ENCODE measurements at places on chromosomes 2 and 18. TPM values are rescaled to one million over a fixed set of nuclear protein-coding genes. Genes with fewer than 3 reads are reported as not detected.

DNA sequence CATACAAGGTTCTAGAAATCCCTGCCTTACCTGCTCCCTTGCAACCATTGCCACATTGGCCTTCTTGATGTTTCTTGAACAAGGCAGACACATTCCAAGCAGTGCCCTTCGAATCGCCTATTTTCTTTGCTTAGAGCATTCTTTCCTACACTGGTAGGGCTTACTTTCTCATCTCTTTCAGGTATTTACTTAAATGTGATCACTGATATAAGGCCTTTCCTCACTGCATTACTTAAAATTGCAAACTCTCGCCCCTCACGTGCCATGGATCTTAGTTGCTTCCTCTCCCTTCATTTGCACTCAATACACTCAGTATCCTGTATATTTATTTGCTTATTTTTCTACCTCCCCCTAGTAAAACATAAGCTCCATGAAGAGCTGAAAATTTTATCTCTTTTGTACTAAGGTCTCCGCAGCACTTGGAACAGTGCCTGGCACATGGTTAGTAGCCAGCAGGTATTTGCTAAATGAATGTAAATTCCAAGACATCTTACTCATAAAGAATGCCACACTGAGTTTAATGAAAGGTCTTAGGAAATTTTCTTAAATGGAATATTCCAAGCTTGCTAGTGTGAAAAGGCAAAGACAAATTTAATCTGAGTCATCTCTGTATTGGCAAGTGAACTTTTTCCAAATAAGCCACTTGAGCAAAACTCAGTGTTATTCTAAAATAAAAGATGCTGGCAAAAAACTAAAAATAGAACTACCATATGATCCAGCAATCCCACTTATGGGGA lies 42.4 kb upstream of the FIGN start:
- H3K36me3 ChIP-seq, result no peaks in the 10 kb centered on the region
- no peak overlapping the region for H3K4me3 ChIP-seq
- H3K27me3 ChIP-seq, result no peaks in the 10 kb centered on the region
- no peak for DNase-seq

- H3K4me1 ChIP-seq, result no peaks in the 10 kb centered on the region
- no peak overlapping the region for H3K4me3 ChIP-seq
- H3K27me3 ChIP-seq, result no peaks in the 10 kb centered on the region
- no peak overlapping the region for H3K27ac ChIP-seq
- no peaks in the 10 kb centered on the region for H3K36me3 ChIP-seq
These were observed 113.6 kb downstream of the MRO start for GRCh38 chr18:50706199-50706598.

GRCh38 chr2:239912938-239913635 lies 112.1 kb downstream of the NDUFA10 start:
- no peak overlapping the region for H3K4me3 ChIP-seq
- no peak for DNase-seq
- no peak overlapping the region for H3K27ac ChIP-seq
- H3K27me3 ChIP-seq, result no peaks in the 10 kb centered on the region

LRP2 gene
- polyA plus RNA-seq, result not detected

GRCh38 chr2:13686262-13686661 lies 946.3 kb upstream of the LRATD1 start:
- H3K27me3 ChIP-seq, result no peaks in the 10 kb centered on the region
- H3K4me1 ChIP-seq, result no peaks in the 10 kb centered on the region
- H3K36me3 ChIP-seq, result no peaks in the 10 kb centered on the region
- no peak for DNase-seq
- H3K27ac ChIP-seq, result no peak overlapping the region
- H3K4me3 ChIP-seq, result no peak overlapping the region

GRCh38 chr2:71166812-71167211 lies 36.4 kb downstream of the MPHOSPH10 start:
- no peaks in the 10 kb centered on the region for H3K4me1 ChIP-seq
- H3K27ac ChIP-seq, result no peak overlapping the region
- H3K36me3 ChIP-seq, result no peaks in the 10 kb centered on the region
- H3K27me3 ChIP-seq, result no peaks in the 10 kb centered on the region

NDUFV2 gene
- 281 TPM for polyA plus RNA-seq

DNA sequence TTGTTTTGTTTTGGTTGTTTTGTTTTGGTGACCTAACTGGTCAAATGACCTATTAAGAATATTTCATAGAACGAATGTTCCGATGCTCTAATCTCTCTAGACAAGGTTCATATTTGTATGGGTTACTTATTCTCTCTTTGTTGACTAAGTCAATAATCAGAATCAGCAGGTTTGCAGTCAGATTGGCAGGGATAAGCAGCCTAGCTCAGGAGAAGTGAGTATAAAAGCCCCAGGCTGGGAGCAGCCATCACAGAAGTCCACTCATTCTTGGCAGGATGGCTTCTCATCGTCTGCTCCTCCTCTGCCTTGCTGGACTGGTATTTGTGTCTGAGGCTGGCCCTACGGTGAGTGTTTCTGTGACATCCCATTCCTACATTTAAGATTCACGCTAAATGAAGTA lies at the start of gene TTR:
Gene TTR (plus strand): TSS at position 250 of the 400 bp plus-strand sequence. CDS start 26 bp downstream, at position 276.
- DNase-seq, result no peak
- H3K4me3 ChIP-seq, result no peak within 1 kb of the TSS
- no peaks in the 10 kb centered on the region for H3K4me1 ChIP-seq
- H3K27ac ChIP-seq, result no peak within 1 kb of the TSS

DNA sequence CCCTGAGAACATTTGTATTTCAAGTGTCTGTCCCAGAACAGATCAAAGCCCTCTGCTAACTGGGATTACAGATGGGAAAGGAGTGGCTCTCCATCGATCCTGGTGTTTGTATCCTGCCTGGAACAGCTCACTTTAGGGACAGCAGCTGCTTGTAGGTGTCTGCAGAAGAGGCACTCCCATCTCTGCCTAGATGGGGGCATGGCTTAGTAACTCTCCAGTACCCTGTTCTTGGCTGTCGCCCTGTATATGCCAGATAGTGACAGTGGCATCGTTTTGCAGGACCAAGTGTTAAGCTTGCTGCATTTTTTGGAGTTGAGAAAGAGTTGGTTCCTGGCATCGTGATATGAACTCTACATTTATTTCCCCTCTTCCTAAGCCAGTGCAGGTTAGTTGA lies 189.9 kb downstream of the SH3RF3 start:
- H3K27ac ChIP-seq, result no peak overlapping the region
- DNase-seq, result no peak
- no peaks in the 10 kb centered on the region for H3K27me3 ChIP-seq
- H3K36me3 ChIP-seq, result no peaks in the 10 kb centered on the region
- H3K4me3 ChIP-seq, result no peak overlapping the region

RPRM gene
- not detected for polyA plus RNA-seq

UGT1A8 gene
- polyA plus RNA-seq, result not detected

- no peaks in the 10 kb centered on the region for H3K27me3 ChIP-seq
- H3K36me3 ChIP-seq, result no peaks in the 10 kb centered on the region
- H3K4me1 ChIP-seq, result peaks cover 34% of the 10 kb centered on the region
- H3K27ac ChIP-seq, result no peak overlapping the region
- H3K4me3 ChIP-seq, result no peak overlapping the region
- no peak for DNase-seq
These were observed 270.3 kb downstream of the NEDD4L start for GRCh38 chr18:58314284-58314683.

CCDC148 gene
- not detected for polyA plus RNA-seq

GRCh38 chr2:160934991-160935390 lies 225.2 kb upstream of the TANK start:
- H3K36me3 ChIP-seq, result no peaks in the 10 kb centered on the region
- no peaks in the 10 kb centered on the region for H3K27me3 ChIP-seq
- peaks cover 2% of the 10 kb centered on the region for H3K4me1 ChIP-seq
- no peak overlapping the region for H3K4me3 ChIP-seq

- no peaks in the 10 kb centered on the region for H3K27me3 ChIP-seq
- H3K4me3 ChIP-seq, result no peak overlapping the region
- no peaks in the 10 kb centered on the region for H3K4me1 ChIP-seq
- no peak overlapping the region for H3K27ac ChIP-seq
These were observed 1467.8 kb downstream of the DPP10 start for GRCh38 chr2:115910270-115910669.

DNA sequence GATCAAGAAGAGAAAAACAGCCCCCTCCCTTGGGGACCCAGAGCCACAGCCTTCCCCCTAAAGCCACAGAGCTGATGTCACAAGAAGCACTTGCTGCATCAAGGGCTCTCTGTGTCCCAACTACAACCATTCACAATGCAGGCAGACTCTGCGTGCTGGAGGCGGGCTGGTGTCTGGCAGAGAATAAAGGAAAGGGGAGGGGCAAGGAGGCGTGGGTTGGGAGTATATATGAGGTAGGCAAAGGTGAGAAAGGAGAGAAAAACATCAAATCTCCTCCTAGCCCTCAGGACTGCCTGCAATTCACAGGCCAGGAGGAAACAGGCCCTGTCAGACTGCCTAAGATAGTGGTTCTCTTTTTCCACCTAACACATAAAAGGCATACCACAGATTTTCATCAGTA lies 48.8 kb upstream of the IHH start:
- H3K4me3 ChIP-seq, result no peak overlapping the region
- DNase-seq, result no peak
- no peaks in the 10 kb centered on the region for H3K27me3 ChIP-seq
- H3K4me1 ChIP-seq, result peaks cover 4% of the 10 kb centered on the region
- H3K27ac ChIP-seq, result no peak overlapping the region
- H3K36me3 ChIP-seq, result no peaks in the 10 kb centered on the region

- H3K4me3 ChIP-seq, result no peak overlapping the region
- no peak overlapping the region for H3K27ac ChIP-seq
- no peaks in the 10 kb centered on the region for H3K36me3 ChIP-seq
- DNase-seq, result no peak
These were observed 53.4 kb downstream of the SH3RF3 start for GRCh38 chr2:109182426-109182825.

DNA sequence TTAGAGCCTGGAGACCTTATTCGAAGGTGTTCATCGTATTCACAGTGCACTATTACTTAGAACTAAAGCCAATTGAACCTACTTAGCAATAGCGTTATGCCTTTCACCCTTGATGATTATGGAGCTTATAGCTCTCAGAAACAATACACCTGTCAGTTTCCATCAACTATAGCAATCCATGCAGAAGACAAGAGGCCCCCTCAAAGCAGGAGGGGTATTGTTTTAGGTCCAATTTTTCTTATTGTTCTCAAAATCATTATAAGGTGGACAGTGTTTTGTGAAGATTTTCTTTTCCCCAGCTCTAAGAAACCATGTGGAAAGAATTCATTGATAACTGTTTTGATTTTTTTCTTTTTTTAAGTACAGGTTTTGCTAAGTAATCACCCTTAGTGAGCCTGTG lies 135.5 kb downstream of the MEIS1 start:
- no peak for DNase-seq
- H3K36me3 ChIP-seq, result no peaks in the 10 kb centered on the region
- no peak overlapping the region for H3K4me3 ChIP-seq
- H3K4me1 ChIP-seq, result no peaks in the 10 kb centered on the region
- H3K27ac ChIP-seq, result no peak overlapping the region

DNA sequence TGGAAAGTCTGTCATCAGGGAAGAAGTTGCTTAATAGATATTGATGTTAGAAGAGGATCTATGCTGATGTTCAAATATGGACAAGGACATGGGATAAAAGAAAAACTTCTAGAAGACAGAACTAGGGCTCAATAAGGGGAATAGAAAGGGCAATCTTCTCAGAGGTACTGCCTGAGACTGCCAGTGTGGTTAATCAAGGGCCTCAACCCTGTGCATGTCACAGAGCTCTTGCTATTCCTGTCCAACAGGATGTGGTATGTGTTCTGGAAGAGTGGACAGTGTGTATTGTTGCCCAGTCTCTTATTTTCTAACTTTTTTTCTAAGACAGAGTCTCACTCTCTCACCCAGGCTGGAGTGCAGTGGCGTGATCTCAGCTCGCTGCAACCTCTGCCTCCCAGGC lies 27.8 kb upstream of the RNF125 start:
- H3K36me3 ChIP-seq, result no peaks in the 10 kb centered on the region
- no peaks in the 10 kb centered on the region for H3K27me3 ChIP-seq
- no peak overlapping the region for H3K27ac ChIP-seq
- no peak overlapping the region for H3K4me3 ChIP-seq

DNA sequence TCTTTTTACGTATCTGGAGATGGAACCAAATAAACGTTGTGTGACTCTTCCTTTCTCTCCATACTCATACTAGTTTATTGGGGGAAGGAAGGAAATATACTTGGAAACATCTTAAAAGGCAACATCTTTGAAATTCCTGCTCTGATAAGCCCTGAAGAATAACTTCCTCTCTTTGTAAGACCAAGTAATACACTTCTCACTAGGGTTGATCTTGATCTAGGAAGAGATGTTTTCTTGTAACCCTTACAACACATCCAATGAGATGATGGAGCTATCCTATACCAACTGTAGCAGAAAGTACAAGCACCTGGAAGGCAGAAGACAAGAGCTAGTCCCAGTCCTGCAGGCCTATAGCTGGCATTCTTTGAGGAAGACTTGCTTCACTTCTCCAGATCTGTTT lies 2.0 kb downstream of the ANKRD44 start:
- no peak for DNase-seq
- H3K27ac ChIP-seq, result peak overlapping the region; percentile 93
- no peaks in the 10 kb centered on the region for H3K36me3 ChIP-seq
- peaks cover 62% of the 10 kb centered on the region for H3K4me1 ChIP-seq

All from CD4-positive, alpha-beta memory T cell (primary cell).